ENCODE measurements at places on chromosomes 2 and 18.

DNA sequence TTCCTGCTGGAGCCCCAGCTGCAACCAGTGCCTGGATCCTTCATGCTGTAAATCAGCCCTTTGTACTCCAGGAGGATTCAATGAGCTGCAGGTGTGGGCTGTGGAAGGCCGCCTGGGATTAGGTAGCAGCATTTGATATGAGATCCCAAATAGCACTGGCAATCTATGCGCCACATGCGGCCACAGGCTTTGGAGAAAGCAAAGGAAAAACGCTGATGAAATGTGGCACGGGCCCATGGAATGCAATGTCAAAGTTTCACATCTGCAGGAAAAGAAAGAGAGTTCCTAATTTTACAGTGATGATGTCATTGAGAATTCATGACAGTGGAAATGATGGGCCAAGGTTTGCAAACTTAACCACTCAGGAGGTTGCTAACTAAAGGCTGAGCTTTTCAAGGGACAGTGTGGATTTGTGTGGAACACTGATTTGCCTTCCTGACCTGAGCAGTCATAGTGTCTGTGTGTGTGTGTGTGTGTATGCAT lies 216.4 kb upstream of the OSR1 start:
- no peak for DNase-seq

GRCh38 chr18:63237881-63238692 lies 81.5 kb downstream of the BCL2 start:
- DNase-seq, result no peak

- DNase-seq, result no peak
Measured at GRCh38 chr2:182542501-182543258, 115.8 kb upstream of the PDE1A start.

GRCh38 chr2:130720036-130720435 lies 8.8 kb upstream of the GPR148 start:
- DNase-seq, result no peak

GRCh38 chr2:529424-529823 lies 147.8 kb downstream of the TMEM18 start:
- DNase-seq, result no peak

DNA sequence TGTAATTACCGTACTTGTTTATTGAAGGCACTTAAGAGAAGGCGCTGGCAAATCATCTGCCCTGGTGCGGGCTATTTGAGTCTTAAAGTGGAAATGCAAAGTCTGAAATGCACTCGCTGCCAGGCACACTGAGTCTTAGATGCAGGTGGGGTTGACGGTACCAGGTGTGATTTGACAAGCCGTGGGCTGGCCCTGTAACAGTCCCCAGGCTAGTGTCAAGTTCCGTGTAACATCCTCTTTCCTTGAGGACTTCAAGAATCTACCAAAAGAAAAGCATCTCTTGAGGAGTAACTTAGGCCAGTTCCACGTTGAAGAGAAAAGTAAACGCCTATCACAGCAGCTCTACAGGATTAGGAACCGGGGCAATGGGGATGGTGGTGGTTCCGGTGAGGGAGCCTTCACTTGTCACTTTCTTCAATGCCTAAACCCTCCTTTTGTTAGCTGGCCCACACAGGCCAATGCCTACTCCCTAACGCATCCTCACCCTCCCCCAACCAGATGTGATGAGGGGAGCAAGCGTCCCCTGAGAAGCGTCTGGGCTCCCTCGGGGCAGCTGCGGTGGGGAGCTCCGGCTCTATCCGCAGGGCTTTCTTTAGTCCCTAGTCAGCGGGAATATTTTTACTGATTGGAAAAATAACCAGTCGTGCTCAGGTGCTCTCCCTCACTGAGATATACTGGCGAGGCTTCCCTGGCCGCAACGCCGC lies 1.5 kb upstream of the UGP2 start:
- DNase-seq, result no peak

- DNase-seq, result no peak
Measured at GRCh38 chr2:96985181-96985945, 1.0 kb downstream of the FAM178B start.

- no peak for DNase-seq
Measured at GRCh38 chr18:74579496-74580065, 18.1 kb upstream of the ZNF407 start.

DNA sequence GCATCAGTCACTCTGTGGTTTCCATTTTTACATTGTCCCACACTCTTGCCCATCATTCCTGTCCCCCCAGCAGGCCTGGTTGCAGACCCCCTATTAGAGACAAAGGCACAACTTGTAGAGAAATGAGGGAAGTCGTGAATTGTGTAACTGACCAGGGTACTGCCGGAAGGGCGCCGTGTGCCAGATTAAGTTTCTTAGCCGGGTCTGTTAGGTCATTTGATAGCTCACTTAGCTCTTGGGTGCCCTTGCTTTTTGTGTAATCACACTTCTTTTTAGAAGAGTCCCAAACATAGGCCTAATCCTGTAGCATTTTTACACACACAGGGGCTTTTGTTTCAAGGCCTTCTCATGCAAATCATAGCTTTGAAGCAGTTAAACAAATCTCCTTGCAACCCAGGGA lies 87.2 kb downstream of the CTAGE1 start:
- no peak for DNase-seq

GRCh38 chr2:181047829-181048228 lies 67.4 kb downstream of the UBE2E3 start:
- DNase-seq, result no peak

DNA sequence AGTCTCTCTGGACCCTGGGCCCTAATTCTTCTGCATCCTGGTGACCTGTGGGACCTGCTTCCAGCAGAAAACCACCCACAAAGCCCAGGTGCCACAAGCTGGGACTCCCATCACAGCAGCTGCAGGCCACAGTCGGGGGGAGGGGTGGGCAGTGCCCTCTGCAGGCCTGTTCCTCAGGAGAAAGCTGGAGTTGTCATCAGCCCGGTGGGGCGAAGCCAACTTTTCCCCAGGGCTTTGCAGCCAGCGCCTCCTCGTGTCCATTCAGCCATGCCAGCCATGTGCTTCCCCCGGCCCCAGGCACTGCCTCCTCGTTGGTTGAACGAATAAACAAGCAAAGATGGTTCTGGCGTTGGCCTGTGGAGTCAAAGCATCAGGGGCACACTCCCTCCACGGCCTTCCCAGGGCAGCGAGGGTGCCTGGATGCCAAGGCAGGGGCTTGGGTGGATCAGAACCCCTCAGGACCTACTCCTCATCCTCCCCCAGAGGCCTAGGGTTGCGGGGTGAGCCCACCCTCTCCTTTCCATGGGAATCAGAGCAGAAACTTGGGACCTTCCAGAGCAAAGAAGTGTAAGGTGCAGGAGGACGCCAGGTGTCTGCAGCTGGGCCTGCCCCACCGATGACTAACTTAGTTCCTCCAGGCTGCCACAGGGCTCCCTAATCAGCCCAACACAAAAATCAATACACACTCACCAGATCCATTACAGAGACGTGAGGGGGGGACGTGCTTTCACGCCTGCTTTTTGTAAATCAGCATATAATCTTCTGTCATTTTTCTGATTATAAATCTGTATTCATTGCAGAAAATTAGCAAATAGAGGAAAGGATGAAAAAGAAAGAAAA lies 75.7 kb upstream of the RAB6C start:
- no peak for DNase-seq

DNA sequence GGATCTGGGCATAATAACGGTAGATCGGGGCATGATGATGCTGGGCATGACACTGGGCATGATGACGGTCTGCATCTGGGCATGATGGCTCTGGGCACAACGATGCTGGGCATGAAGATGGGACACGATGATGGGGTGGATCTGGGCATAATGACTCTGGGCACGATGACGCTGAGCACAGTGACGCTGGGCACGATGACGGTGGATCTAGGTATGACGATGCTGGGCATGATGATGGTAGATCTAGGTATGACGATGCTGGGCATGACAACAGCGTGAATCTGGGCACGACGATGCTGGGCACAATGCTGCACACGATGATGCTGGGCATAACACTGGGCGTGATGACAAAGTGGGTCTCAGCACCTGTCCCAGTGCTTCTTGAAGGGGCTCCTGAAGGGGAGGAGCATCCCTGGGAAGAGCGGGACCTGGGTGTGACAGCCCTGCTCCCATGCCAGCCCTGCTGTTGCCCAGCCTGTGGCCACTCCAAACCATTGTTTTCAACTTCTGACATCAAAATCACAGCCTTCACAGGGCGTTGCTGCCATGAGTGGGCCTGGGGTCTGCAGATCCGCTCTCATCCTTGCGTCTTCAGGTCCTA lies 30.4 kb upstream of the ALLC start:
- no peak for DNase-seq

DNA sequence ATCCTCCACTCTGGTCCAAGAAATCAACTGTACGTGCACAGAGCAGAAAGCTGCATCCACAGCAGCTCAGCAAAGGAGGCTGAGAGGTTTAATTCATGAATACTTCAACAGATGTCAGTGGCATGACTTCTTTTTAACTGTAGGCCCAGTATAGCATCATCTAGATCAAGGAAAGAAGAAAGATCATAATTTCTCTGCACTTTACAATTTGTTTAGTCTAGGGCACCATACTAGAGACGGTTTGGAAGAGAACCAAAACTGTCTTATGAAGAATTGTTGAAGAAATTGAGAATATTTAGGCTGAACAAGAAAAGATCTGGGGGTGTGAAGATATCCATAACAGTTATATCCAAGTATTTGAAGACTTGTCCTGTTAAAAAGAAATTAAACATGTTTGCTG lies 30.5 kb upstream of the MAP3K20 start:
- no peak for DNase-seq

DNA sequence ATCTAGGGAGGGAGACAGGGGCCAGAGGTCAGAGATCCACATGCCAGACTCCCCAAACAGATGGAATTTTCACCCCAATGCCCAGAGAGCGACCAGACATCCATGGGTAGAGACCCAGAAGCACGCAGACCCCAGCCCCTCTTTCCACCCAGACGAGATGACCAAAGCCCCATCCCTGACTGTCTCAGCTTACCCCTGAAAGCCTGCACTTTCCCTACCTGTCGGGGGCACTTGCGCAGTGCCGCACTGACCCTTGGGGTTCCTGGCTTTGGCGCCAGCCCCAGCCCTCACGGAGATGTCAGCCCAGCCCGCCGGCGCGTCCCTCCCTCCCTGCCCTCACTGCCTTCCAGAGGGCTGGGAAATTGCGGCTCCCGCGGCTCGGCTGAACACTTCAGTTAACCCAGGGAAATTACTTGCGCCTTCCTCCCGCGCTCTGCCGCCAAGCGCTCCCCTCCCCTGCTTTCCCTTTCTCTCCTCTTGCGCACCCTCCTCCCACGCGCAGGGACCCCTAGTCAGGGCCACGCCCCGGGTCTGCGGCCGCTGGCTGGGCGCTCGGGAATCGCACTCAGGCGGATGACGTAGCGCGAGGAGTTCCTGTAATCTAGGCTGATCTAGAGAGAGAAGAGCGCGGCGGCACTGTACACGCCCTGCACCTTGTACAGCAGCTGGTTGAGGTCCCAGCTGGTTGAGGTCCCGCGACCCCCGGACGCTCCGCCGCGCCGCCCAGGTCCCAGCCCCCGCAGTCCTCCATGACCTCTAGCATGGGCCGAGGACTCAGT lies 12.0 kb downstream of the ALPG start:
- DNase-seq, result no peak

- DNase-seq, result no peak
Measured at GRCh38 chr2:225289659-225290058, 109.9 kb upstream of the NYAP2 start.

DNA sequence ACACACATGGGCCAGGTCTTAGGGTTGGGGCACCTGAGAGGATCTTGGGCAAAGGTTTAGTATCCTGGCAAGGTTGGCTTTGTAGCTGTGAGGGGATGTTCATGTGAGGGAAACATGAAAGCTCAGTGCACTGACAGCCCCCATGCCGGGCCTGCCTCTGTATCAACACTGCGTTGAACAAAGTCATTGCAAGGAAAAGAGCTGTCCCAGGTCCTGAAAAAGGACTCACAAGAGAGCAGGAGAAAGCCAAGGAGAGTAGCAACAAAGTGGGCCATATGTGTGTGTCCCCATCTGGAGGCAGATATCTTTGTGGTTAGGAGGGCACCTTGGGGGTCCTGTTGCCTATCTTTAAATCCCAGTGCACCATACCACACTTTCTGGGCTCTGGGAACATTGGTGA lies 237.8 kb upstream of the THSD7B start:
- DNase-seq, result no peak

DNA sequence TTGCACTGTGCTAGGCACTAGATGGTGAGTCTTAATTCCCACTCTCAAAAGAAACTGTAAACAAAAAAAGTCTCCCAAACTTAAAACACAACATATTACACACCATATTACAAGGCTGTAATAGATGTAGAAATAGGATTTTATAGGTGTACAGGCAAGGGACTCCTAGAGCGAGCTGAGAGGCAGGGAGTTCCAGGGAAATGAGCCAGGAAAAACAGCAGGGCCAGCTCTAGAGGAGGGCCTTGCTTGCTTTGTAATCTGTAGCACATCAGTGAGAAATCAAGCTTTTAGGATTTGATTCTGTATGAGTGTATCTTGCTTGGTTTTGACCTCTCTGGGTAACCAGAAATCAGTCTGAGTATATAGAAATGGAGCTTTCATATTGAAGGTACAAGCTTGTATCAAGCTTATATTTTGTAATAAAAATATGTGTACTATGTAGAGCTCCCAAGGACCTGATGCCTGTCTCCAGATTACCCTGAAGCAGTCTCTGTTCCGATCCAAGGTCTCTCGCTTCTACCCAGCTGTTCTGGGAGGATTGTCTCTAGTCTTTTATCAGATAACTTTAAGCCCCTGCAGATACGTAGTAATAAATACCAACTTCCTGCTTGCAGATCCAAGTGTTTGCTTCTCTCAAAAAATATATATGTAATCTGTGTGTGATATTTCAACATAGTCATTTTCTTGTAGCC lies 73.0 kb downstream of the MYO1B start:
- no peak for DNase-seq

DNA sequence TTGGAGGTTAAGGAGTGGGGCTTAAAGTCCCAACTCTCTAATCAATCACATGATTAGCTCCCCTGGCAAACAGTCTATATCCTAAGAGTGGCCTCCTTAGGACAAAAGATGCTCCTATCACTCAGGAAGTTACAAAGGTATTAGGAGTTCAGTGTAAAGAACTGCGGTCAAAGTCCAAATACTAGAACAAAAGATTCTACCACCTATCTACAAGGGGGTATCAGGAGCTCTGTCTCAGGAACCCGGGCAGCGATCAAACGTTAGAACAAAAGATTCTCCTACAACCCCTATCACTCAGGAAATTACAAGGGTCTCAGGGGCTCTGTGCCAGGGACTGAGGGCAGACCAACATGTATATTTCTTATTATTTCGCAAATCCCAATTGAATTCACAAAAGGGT lies 58.0 kb downstream of the DTNB start:
- DNase-seq, result no peak

DNA sequence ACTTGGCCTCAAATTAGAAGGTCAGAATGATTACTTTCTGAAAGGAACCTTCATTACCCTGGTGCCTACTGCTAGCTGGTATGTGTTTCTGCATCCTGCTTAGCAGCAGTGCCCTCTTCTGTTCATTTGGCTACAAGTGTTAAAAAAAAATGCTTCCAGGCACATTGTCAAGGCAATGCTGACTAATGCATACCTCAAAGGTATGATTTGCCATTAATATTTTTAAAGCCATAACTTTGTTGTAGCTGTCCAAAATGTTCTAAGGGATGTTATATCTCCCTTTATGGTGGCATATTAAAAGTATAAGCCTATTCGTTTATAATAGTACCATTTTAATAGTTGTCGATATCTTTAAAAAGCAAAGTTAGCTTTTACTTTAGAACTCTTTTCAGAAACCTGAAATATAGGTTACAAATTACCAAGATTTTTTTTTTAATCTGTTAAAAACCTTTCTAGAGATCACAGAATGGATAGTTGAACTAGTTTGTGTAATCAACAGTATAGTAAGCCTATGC lies 52.0 kb upstream of the FAM171B start:
- DNase-seq, result no peak

All from stimulated activated naive CD4-positive, alpha-beta T cell (primary cell).